Right lobe of liver (tissue), 6 donors: ENCODE measurements at places on chromosomes 2 and 18.

DNA sequence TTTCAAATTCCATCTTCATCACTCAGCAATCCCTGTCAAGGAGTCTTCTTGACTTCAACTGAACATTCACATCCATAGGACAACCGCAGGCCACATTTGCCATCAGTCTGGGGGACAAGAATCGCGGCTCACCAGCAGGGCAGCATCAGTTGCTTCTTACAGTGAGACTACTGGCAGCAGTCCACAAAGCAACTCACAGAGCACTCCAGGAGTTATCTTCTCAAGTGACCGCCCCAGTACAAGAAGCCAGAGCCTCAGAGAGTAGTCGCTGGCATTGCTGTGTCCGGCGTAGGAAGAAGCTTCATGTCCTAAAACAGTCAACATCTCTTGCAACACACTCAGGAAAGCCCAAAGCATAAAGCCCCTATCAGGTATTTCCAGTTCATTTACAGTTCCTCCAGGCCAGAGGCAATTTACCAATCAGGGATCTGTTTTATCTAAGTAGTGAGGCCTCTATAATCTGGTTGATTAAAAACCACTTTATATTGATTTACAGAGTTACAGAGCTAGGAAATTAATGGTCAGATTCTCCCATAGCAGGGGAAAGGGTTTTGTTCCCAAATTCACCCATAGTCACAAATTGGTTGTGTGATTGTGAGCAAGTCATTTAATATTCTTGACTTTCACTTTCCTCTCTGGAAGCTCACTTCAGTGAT is 177.3 kb downstream of the NBAS start:
- no peak for DNase-seq

DNA sequence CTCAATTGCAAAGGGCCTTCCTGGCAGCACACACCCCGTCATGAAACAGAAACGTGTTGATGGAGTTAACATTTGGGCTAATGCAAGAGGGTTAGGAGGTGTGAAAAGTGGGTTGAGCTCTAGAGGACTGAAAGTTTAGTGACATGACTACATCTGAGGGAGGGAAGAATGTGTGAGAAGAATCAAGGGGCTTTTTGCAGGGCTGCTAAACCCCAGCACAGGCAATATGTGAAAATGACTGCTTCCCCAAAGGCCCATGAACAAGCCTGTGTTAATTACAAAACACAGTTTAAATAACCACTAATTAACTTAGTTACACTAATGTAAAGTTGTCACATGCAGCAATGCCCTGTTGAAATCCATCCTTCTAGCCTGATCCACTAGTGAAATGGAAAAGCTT is 63.4 kb upstream of the PEX13 start:
- DNase-seq: no peak

GRCh38 chr2:11659115-11659475 is 10.9 kb downstream of the NTSR2 start:
- DNase-seq: no peak

GRCh38 chr2:174939046-174939445 is 66.1 kb downstream of the CHN1 start:
- DNase-seq: no peak

GRCh38 chr18:13878857-13879256 is 36.5 kb downstream of the MC2R start:
- no peak for DNase-seq

- no peak for DNase-seq
Measured at GRCh38 chr2:110837446-110838409, 105.4 kb downstream of the ACOXL start.

GRCh38 chr2:120908314-120908975 is 172.8 kb downstream of the GLI2 start:
- DNase-seq: no peak

GRCh38 chr2:176078541-176079284 is 5.0 kb downstream of the EVX2 start:
- no peak for DNase-seq

DNA sequence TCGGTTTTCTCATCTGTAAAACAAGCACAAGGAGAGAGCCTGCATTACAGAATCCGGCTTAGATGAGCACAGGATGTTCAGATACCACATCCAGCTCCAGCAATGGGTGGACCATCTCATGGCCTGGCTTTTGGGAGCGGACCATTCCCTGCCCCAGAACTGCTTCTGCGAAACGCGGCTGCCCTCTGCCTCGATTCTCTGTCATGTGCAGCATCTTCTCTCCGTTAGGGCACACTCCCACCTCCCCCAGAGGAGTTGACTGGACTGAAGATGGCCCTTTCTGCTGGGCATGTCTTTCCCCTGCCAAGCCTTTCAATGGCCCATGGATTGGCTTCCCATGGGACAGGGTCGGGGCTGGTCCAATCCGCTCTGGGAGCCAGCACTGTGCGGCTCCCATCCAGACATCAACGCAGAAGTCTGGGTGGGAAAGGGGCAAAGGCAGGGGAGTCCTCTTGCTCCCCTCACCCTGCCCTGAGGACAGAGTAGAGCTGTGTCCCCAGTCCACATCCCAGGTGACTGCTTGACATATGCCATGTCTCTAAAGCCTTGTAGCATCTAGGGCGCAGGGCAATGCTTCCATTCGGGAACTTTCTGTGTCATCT is 14.3 kb upstream of the FAHD2A start:
- no peak for DNase-seq

DNA sequence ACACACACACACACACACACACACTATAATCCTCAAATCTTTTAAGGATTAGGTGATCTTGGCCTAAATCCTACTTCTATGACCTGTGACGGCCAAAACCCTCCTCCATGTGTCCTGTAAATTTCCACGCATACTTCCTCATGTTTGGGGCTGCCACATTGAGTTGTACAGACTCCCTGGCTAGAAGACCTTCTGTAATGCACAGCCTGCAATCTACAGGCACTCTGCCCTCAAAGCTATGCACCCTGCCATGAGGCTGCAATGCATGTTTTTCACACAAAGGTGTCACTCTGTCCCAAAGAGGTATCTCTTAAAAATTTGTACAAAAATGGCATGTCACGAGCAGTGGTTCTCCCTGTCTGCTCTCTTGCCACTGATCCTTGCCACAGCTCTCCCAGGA is 26.4 kb upstream of the B4GALT6 start:
- no peak for DNase-seq

- DNase-seq: no peak
Measured at GRCh38 chr2:1586251-1586922, 157.9 kb downstream of the PXDN start.

DNA sequence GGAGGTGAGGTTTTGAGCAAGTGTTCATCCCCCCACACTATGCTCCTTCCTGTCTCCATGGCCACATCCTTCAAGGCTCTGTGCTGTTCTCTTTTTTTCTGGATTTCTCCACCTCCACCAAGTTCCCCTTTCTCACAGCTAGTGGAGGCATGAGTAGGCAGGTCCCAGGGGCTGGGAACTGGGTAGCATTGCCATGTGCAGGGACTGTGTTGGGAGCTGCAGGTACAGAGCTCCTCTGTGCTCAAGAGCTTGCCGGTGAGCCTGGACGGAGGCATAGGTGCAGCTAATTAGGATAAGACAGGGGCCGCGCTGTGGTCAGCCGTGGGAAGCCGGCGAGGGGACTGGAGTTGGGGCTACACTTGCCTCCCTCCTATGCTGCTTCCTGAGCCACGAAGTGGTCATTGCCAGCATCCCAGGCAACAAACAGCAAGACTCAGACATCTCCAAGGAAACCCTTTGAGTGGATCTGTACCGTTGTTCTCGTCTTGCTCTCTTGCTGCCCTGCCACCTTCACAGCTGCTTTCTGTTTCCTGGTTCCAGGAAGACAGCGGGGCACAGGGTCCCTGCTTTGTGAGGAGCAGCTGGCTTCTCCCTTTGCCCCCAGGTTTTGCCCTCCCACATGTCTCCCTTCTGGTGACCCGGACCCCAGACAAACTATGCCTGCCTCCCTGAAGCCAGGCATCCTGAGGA is 36.9 kb downstream of the ATOH8 start:
- DNase-seq: no peak

- DNase-seq: no peak
Measured at GRCh38 chr2:120977582-120978358, 242.1 kb downstream of the GLI2 start.

GRCh38 chr2:8644605-8645175 is 37.2 kb upstream of the ID2 start:
- DNase-seq: no peak

- no peak for DNase-seq
Measured at GRCh38 chr2:30197570-30198192, 33.7 kb upstream of the LBH start.

DNA sequence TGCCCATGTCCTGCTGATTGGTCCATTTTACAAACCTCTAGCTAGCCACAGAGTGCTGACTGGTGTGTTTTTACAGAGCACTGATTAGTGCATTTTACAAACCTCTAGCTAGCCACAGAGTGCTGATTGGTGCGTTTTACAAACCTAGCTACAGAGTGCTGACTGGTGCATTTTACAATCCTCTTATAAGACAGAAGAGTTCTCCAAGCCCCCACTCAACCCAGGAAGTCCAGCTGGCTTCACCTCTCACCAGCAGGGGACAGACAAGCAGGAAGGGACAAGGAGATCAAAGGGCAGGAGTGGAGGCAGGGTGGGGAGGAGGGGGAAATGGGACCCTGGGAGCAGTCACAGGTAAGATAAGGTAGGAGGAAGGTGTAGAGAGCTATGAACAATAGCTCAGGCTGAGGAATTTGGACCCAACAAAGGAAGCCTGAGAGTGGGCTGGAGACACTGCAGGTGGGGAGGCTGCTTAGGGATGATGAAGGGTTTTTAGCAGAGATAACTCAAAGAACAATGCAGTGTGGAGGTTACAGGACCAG is 37.1 kb downstream of the SH2D6 start:
- DNase-seq: no peak

- DNase-seq: no peak
Measured at GRCh38 chr2:31066551-31066950, 71.7 kb downstream of the GALNT14 start.

DNA sequence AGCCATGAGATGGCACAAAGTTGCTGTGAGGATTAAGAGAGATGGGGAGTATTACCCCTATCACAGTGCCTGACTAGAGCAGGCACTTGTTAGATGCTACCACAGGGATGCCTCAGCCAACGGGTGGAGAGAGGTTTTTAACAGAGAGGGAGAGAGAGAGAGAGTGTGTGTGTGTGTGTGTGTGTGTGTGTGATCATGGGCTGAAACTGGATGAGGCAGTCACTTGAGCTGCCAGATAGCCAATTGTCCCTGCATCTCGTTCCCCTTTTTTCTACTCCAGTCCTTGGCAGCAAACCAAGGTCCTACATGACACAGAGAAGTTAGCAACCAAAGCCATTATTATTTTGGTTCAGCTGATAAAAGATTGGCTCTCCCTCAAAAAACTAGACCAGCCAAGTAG is 3.0 kb downstream of the CD8A start:
- no peak for DNase-seq

- DNase-seq: no peak
Measured at GRCh38 chr18:32773382-32773712, 524 bp upstream of the KLHL14 start.

DNA sequence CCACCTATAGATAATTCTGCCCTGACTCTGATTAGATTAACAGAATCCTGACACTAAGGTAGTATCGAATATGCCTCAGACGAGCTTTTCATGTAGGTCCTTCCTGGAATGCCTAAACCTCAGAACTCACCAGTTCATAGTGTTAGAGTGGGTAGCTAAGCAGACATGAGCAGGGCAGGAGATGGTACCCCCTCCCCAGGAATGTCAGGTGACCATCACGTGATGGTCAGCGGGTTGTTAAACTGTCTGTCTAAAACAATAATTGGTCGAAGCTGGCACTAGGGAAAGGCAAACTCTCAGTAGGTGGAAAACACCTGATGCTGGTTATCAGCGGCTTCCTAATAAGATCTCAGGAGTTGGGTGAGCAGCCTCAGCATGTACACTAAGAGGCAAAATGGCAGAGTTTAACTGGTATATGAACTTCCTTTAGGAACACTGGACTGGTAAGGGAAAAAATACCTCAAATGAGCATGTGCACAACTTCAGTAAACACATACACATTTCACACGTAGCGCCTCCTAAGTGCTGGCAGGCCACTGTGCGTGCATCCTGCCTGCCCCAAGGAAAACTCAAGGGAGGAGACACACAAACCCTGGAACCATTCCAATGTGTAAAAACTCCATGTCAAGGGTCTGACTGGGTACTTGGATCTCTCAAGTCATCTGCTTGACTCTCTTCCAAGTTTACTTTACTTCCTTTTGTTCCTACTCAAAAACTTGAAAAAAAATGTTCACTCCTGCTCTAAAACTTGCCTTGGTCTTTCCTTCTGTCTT is 339.5 kb downstream of the GULP1 start:
- DNase-seq: no peak

GRCh38 chr2:132372276-132372675 is 44.3 kb upstream of the GPR39 start:
- no peak for DNase-seq
